ENCODE measurements at places on chromosomes 12 and 14.

GRCh38 chr14:101236496-101237251 is 324.6 kb upstream of the DIO3 start:
- no peak for DNase-seq

DNA sequence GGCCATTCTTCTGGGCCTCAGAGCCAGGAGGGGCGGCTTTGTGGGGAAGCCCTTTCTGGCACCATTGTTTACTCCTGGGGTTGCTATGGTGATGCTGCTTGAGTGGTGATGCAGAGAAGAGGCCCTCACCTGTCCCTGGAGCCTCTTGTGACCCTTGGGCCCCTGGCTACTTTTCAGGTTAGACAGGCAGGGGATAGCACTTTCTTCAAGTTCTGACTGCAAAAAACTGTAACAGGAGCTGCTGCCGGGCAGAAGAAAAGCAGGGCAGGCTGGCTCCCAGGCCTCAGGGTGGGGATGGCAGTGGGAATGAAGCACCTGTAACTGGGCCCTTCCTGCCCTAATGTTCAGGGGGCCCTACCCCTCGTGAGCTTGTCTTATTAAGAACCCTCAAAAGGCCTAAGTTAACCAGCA is at the start of gene TEX52:
Gene TEX52, minus strand, starts transcription at position 19 of the 411 bp plus-strand sequence. Its CDS starts 13 bp downstream, at position 6.
- peak; percentile 46 for DNase-seq

- DNase-seq = no peak
Measured at GRCh38 chr12:113598815-113599406, 127.2 kb upstream of the LHX5 start.

GRCh38 chr14:29684926-29685325 is 242.7 kb downstream of the PRKD1 start:
- DNase-seq = no peak

GRCh38 chr12:14193639-14194038 is 171.8 kb upstream of the ATF7IP start:
- no peak for DNase-seq

- DNase-seq = no peak
Measured at GRCh38 chr14:70906793-70907175, 475 bp upstream of the PCNX1 start.

DNA sequence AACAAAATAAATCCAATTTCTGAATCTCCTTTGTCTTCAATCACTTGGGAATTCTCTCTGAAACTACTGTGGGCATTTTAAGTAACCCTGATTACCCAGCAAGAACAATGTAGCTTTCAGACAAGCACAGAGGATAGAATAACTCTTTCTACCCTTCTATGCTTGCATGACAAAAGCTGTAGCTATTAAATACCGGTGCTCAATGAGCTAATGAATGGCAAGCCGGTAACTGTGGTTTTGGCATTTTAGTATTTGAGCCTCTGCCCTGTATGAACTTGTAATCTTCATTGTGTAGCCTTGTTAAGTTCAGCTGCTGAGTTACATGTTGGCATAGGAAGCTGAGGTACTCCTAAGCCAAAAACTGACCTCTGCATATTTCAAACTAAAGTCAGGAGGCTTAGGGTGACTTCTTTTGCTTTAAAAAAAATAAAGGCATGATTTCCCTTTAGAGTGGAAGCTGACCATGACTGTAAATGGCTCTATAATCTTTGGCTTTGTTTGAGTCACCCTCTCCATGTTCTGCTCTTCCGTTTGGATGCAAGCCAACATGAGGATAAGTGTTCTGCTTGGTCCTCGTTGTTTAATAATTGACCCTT is 171.0 kb upstream of the HIF1A start:
- peak; percentile 99 for DNase-seq

- DNase-seq = peak; percentile 75
Measured at GRCh38 chr14:51342226-51342625, 102.2 kb downstream of the TMX1 start.

GRCh38 chr12:80829767-80830166 is 108.0 kb downstream of the LIN7A start:
- DNase-seq = no peak

DNA sequence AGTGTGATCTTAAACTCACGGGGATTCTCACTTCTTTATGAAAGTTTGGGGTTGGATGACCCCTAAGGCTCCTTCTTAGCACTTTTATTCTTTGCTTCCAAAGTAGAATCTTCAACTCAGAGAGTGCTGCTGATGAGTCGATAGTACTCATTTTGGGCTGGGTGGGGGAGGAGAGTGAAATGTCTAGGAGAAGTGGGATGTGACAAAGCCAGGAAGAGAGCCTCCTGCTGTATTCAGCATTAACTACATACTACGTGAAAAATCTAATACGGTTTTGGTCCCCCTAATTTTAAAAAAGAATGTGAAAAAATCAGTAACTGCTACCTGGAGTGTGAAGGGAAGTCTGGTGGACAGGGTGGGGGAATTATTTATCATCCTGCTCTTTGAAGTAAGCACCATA is 148.3 kb downstream of the SAMD4A start:
- DNase-seq = peak; percentile 39

DNA sequence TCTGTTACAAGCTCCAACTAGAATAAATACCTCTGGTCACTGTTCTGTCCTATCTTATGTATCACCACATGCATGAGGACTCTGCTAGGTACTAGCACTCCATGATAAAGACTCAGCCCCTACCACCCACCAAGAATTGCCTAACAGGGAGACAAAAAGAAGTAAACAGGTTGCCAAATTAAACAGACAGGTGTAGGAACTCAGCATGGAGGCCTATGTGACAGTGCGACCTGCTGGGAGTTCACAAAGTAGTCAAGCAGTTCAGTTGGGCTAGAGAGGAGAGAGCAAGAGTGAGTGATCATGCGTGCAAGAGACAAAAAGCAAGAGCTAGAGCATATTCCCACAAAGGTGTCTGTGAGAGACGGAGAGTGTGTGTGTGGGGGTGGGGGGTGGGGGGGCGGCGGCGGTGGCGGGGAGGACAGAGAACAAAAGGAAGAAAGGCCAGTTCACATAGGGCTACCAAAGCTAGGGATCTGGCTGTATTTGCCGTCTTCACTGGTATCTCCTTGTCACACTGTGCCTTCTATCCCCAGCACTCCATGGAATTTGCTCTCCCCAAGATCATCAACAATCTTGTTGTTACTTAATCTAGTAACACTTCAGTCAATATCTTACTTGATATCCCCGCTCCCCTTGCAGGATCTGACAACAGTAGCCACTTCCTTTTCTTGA is 81.2 kb downstream of the SPPL3 start:
- no peak for DNase-seq

GRCh38 chr14:97602438-97603117 is 805.4 kb downstream of the VRK1 start:
- no peak for DNase-seq

- DNase-seq = no peak
Measured at GRCh38 chr12:51403681-51404136, 12.5 kb upstream of the GALNT6 start.

GRCh38 chr12:28497889-28498411 is 307.7 kb downstream of the CCDC91 start:
- DNase-seq = peak; percentile 39

- no peak for DNase-seq
Measured at GRCh38 chr14:80264702-80265101, 53.4 kb upstream of the DIO2 start.

- DNase-seq = no peak
Measured at GRCh38 chr12:117058442-117059072, 40.7 kb downstream of the TESC start.

DNA sequence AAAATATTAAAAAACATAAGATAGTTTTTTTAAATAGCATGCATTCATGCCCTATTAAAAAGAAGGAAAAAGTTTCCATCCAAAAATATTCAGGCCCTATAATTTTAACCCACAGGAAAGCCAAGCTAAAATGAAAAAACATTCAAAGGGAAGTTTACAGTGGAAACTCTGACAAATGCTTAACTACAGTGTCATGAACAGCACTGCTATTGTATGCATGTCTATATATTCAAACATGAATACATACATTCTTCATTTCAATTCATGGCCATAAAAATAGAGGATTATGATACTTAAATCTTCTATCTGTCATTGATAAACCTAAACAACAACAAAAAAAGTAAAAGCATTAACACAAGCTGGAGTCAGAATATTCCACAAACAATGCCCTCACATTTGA is 67.4 kb downstream of the PPP2R5E start:
- DNase-seq = no peak

DNA sequence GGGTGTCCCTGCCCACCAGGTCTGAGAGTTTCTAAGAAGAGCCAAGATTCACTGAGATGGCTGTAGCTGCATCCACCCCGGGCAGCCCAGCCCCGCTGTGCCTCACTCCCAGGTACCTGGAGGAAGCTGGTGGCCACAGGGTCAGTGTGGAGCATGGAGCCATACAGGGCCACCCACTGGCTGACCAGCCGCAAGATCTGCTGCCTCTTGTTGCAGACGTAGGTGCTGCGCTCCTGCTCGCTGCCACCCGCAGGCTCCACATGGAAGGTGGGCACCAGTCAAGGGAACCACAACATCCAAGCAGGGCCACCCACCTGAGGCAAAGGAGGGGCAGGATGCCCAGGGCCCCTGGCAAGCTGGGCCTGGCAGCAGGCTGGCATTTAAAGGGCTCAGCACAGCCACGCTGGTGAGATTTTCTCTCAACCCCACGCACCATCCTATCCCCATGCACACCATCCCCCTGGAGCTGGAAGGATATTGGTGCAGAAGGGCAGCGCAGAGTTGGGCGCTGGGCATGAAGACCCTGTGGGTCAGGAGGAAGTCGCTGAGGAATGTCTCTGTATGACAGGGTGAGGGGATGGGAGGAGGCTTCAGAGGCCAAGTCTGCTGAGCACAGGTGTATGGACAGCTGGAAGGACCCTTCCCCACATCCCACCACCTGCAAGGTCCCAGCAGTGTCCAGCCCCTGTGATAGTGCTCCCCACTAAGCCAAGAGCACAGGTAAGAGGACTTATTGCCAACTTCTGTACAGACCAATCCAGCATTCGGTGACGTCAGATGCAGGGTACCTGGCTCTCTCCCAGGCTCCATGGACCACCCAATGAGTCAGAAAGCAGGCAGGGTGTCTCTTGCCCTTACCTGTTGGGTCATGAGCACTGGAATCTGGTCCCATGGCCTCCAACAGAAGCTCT is 10.8 kb downstream of the RAPGEF3 start:
- no peak for DNase-seq

DNA sequence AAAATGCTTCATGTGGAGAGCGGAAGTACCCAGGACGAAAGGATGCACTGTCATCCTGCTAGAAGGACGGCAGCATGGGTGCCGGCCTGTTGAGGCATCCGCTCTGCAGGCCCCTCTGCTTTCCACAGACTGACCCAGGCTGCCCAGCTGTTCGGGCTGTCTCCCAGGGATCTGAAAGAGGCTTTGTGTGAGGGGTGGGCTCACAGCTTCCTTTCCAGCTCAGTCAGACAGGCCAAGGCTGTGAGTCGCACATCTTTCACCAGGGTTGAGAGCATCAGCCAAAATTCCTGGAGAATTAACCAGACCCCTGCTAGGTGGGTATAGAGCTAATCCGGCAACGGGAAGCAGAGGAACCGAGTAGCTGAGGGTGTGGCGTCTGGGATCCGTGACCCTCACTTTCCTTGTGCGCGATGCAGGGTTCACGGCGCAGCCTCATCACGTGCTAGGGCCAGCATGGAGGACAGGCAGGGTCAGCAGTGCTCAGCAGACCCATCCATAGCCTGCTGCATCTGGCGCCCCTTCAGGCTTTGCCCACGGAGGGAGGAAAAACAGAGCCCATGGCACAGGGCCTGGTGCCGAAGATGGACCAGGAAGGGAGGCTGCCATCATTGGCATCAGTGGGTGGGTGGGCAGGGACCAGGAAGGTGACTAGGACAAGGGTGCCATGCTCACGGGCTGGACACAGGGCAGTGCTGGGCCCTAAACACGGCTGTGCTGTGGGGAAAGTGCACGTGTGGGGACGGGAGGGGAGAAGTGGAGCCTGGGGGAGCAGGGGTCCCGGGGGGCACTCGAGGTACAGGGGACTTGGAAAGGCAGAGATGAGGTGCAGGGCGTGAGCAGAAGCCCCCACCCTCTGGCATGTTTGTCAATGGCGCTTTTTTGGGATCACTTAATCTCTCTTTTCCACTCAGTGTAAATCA is 9.2 kb upstream of the SIVA1 start:
- DNase-seq = peak; percentile 45

GRCh38 chr14:59159169-59159568 is 29.3 kb upstream of the DAAM1 start:
- no peak for DNase-seq

DNA sequence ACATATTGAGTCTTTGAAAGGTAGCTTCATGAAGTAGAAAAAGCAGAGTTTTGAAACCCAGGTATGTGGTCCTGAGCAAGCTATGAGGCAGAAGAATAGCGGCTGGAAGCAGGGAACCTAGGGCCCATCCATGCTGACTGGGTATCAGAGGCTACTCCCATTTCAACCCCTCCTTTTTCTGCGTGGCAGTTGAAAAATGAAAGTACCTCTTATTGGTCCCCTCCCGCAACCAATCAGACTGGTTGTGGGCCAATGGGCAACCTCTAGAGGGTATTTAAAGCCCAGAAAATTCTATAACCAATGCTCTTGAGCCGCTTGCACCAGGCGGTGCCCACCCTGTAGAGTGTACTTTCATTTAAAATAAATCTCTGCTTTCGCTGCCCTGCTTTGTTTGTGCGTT is 1.6 kb upstream of the SNRPF start:
- no peak for DNase-seq

GRCh38 chr12:75884465-75884985 is 147.1 kb downstream of the PHLDA1 start:
- DNase-seq = no peak

- DNase-seq = no peak
Measured at GRCh38 chr12:21983095-21983494, 41.9 kb upstream of the ABCC9 start.

- no peak for DNase-seq
Measured at GRCh38 chr14:72169521-72169920, 237.3 kb downstream of the RGS6 start.

DNA sequence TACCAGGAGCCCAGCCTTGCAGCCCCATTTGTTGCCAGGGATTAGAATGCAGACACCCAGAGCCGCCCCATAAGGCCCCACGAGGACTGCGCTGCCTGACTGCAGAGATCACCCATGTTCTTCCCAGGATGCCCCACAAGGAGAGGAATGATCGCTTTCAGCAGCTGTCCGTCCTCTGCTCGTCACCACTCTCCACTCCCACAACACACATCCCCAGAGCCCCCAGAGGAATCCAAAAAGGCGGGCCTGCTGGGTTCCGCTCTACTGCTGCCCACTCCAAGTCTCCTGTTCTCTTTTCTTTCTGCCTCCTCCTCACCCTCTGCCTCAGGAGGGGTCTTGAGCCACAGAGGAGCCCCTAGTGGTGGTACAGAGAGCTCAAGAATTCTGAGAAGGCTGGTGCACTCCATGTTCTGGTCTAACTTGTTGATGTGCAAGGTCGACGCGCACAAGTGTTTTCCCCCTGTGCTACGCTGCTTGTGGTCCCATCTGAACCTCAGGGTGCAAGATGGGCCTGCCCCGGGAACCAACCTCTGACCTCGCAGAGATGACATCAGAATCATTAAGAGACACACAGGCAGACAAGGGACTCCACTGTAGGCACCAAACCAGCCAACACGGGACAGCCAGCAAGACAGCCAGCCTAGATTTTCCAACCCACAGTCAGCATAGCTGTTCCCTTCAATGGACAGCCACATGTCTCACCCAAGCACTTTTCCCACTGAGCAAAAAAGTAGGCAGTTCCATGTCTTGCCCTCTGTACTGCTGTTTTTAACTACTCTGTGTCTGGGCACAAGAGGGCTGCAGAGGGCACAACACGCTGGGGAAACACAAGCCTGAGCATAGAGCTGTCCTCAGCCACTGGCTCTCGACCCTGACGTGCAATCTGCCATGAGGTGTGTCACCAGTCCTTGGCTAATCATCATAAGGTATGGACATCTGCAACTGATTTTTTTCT is 29.9 kb downstream of the PXN start:
- DNase-seq = no peak

GRCh38 chr14:93744176-93744575 is 44.1 kb downstream of the PRIMA1 start:
- no peak for DNase-seq
